ENCODE measurements at places on chromosomes 7 and 10.

DNA sequence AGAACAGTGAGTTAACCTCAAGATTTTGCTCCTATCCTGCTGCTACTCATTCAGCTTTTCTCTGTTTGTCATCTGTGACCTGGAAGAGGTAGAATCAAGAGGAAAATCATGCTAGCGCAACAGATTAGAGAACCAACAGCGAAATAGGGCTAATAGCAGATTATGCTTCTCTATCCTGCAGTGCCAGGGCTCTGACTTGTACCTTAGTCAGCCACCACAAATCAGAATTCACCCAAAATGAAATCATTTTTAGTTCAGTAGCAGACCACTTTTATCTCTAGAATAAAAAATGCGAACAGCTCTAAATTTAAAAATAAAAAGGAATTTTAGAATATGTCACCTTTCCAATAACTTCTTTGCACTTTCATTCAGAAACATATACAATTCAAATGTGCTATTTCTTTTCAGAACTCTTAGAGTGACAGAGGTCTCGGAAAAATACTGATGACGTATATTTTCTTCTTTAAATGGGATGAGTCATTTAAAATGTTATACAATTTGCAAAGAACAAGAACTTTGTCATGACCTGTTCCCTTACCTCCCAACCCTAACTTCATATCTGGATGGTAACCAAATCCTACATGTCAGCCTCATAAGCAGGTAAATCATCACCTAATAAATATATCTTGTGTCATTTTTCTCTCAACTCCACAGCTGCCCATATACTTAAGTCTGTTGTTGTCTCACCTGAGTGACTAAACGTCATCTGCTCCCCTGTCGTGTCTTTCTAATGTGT is 896.4 kb downstream of the PCDH15 start:
- DNase-seq, result no peak

DNA sequence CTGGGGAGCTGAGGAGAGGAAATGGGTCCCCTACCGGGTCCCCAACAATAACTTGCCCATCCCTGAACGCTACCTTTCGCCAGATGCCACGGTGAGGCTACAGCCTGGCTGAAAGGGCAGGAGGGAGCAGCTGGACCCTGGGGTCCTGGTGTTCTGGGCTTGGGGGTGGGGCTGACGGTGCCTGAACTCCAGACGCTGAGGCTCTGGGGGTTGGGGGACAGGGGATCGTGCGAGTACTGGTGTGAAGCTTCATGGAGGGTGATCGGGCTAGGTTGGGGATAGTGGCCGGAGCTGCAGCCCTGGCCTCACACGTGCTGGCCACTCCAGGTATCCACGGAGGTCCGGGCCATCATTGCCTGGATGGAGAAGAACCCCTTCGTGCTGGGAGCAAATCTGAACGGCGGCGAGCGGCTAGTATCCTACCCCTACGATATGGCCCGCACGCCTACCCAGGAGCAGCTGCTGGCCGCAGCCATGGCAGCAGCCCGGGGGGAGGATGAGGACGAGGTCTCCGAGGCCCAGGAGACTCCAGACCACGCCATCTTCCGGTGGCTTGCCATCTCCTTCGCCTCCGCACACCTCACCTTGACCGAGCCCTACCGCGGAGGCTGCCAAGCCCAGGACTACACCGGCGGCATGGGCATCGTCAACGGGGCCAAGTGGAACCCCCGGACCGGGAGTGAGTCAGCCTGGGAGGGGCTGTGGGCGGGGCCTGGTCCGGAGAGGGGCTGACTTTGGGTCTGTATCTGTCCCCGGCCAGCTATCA is 8.3 kb downstream of the AEBP1 start:
- DNase-seq, result no peak

DNA sequence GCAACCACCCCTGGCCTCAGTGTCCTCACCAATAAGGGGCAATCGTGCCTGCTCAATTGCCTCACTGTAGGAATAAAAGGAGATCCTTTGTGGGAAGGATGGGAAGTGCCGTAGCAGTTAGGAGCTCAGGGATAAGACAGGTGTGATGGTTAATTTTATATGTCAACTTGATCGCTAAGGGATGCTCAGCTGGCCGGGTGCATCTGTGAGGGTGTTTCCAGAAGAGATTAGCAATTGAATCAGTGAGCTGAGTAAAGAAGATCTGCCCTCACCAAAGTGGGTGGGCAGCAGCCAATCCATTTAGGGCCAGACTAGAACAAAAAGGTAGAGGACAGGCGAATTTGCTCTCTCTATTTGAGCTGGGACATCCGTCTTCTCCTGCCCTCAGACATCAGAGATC is 46.3 kb downstream of the BUB3 start:
- no peak for DNase-seq

- DNase-seq, result no peak
Observed at GRCh38 chr7:1331561-1332467, 99.1 kb downstream of the UNCX start.

GRCh38 chr10:58240531-58240930 is 27.2 kb downstream of the IPMK start:
- no peak for DNase-seq
